Esophagus mucosa (tissue), 1 donor: ENCODE measurements at places on chromosomes 2 and 18. TPM values are rescaled to one million over a fixed set of nuclear protein-coding genes. Genes with fewer than 3 reads are reported as not detected.

Gene UGT1A7
- 13.9 TPM for total RNA-seq

Gene GPR39
- total RNA-seq = 1.4 TPM

Gene NT5DC4
- total RNA-seq = not detected

Gene CCDC68
- 1.5 TPM for total RNA-seq

Gene CDKL4
- total RNA-seq = 0.28 TPM

Gene VAMP5
- total RNA-seq = 24.2 TPM

Gene CRACDL
- total RNA-seq = 6.6 TPM
